SK-N-MC (cell line): ENCODE measurements at places on chromosomes 1 and 21.

DNA sequence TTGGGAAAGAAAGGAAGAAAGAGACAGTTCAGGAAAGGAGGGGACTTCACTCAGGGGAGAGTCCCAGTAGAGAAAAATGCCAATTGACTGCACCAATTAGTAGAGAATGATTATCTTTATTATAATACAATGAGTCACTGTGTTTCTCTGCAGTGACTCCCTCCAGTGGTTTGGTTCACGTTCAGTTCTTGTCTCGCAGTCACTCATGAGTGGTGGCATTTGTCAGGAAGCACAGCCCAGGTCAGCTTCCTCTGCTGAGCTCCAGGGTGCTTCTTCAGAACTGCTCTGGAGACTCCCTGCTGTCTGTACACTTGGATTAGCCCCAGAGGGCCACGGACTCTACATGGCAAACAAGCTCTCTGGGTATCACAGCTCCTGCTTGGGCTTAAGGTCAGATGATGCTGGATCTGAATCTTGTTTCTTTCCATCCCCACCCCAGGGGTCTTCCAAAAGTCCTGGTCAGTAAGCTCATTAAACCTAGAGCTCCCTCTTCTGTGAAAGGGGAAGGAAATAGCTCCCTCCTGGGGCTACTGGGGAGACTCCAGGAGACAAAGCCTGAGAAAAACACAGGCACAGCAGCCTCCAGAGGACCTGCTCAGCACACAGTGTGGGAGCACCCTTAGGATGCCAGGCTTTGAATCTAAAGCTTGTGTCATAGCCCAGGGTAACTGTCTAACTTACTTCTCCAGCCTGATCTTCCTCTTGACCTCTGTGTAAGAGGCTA lies 619.0 kb downstream of the AJAP1 start:
- no peak for DNase-seq

DNA sequence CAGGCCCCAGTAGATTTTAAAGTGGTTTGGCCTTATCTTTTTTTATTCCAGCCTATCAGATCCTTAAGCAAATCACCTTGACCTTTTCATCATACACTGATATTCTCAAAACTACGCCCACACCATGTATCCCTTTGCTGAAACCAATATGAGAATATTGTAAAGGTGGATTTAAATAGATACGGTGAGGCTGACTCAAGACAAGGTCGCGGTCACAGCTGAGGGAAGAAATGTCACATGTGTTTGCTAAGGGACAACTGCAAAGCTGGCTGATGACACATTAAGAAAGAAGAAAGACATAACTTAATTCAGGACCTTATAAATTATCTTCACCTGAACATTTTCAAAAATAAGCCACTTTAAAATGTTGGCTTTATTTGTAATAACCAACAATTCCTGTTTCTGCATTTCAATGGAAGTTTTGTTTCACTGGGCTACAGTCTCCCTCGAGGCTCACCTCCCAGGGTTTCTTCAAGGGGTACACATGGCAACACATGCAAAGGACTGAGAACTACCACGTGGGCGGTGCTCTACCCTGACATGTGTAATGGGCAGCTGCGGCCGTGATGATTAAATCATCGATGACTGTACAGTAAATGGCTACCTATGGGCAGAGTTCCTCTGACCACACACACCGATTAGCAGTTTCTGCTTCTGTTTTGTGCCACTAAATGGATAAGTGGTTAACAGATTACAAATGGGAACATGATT lies 189.5 kb downstream of the SIPA1L2 start:
- DNase-seq = no peak

- DNase-seq = no peak
These were observed 22.3 kb downstream of the MECR start for GRCh38 chr1:29208442-29208841.

- DNase-seq = no peak
These were observed 353.8 kb upstream of the PTBP2 start for GRCh38 chr1:96367791-96368190.

GRCh38 chr1:57843760-57844159 lies 419.9 kb upstream of the DAB1 start:
- DNase-seq = no peak

GRCh38 chr1:63864224-63864641 lies 90.4 kb downstream of the ROR1 start:
- no peak for DNase-seq

- no peak for DNase-seq
These were observed 357.0 kb downstream of the TTLL7 start for GRCh38 chr1:83641796-83642443.

- no peak for DNase-seq
These were observed 9.5 kb downstream of the ASB17 start for GRCh38 chr1:75922698-75923097.
